Suprapubic skin (tissue), 4 donors: ENCODE measurements at places on chromosomes 4 and X.

- no peak for DNase-seq
Observed at GRCh38 chr4:67725981-67726380, 25.0 kb upstream of the UBA6 start.

DNA sequence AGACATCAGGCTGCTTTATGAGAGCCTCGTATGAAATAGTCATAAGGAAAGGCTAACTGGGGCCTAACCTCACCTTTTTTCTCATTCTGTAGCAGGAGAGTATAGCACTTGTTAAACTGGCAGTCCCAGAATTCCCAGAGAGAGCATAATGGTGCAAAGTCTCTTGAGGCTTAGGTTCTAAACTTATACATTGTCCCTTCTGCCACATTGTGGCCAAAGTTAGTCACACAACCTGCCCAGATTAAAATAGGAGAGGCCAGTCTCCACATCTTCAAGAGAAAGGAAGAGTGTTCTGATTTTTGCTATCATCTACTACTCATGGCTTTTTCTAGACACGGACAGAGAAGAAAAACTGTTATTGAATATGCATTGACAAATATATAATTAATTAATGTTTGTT, 1588.9 kb upstream of the PCDH7 start:
- DNase-seq: no peak

DNA sequence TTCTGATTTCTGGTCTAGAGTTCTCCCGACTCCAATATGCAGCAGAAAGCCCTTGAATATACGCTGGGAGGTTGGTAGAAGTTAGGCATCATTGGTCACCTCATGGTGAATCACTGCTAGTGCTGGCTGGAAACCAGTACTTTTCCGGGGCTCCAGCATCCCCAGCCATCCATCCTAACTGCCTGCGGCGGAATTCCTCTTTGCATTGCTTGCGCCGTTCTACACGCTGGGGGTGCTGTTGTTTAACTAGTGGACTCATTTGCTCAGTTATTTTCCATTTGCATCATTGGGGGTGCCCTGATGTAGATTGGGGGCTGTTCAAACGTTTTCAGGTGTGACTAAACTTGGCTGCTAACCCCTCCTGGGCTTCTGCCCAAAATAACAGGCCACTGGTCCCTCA, 23.3 kb upstream of the GPR50 start:
- no peak for DNase-seq

DNA sequence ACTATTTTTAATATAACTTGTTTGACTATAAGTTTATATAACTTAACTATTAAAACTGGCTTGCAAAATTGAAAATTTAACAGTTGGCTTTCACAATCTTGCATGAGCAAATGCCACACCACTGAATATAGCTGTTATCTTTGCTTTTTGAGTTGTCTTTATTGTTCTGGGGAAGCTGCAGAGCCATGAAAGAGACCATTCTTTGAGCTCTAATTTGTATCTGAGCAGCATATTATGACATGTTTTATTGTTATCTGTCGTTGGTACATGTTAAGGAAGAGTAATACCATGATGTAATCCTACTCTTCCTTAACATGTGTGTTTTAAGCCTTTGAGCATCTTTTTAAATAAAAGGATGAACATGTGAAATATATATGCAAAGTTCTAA, 97.1 kb upstream of the ANK2 start:
- no peak for DNase-seq

GRCh38 chr4:31134720-31135119, 414.6 kb downstream of the PCDH7 start:
- no peak for DNase-seq

DNA sequence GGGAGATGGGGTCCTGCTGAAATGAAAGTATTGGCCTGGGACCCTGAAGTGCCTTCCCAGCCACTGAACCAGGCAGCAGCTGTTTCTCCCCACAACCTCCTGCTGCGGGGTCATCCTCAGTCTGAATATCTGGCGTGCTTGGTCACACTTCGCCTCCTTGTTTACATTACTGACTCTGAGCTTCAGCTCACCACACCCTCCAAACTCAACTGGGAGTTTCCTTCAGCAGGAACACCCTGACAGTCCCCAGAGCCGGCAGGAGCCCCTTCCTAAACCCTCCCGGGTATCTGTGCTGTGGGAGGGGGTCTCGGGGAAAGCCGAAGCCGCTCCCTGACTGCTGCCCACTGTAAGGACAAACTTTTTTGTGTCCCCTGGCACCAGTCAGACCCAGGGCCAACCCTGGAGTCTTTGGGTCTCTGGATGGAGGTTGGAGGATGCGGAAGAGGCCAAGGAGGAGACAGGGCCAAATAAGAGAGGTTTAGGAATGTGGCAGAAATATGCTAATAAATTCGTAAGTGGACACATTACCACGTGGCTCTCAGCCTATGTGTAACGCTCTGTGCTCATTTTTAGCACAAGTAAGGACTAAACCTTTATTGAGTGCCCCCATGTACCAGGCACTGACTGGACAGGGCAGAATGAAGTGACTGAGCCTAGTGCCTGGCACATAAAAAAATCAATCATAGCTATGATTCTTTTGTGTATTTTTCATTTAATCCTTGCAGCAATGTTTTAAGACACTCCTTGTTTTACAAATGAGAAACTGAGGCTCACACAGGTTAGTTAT, 20.7 kb downstream of the FHDC1 start:
- no peak for DNase-seq
